ENCODE measurements at places on chromosomes 3 and 15. TPM values are rescaled to one million over a fixed set of nuclear protein-coding genes. Genes with fewer than 3 reads are reported as not detected.

- DNase-seq = no peak
These were observed 47.4 kb downstream of the PAQR5 start for GRCh38 chr15:69346112-69346511.

GRCh38 chr15:99006904-99007495 lies 592 bp downstream of the PGPEP1L start:
- no peak for DNase-seq

GRCh38 chr15:75167588-75168350 lies 33.9 kb upstream of the C15orf39 start:
- DNase-seq = no peak

- peak; percentile 81 for DNase-seq
These were observed 36.6 kb upstream of the CD47 start for GRCh38 chr3:108127301-108127988.

- no peak for DNase-seq
These were observed 336.2 kb downstream of the ERC2 start for GRCh38 chr3:56131974-56132590.

DNA sequence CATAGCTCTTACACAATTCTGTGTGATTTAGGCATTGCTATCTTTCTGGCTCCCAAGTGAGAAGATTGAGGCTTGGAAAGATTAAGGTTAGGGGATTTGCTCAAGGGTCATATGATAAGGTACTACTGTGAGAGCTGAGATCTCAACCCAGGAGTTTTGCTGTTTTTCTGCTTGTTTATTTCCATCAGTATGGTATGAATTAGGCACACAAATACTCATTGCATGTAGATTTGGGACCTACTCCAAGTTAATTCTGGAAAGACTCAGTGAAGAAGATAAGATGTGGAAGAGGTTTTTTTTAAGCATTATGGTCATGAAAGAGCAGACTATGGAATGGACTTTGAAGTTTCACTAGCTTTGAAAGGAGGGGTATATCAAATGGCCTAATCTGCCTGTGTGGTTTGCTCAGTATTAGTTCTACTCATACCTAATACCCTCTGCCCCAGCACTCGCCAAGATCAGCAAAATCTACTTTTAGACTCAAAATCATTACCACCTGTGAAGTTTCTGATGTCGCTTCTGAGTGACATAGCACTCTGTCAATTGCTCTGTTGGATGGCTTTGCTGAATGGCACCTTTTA lies 12.5 kb downstream of the MBNL1 start:
- no peak for DNase-seq

DNA sequence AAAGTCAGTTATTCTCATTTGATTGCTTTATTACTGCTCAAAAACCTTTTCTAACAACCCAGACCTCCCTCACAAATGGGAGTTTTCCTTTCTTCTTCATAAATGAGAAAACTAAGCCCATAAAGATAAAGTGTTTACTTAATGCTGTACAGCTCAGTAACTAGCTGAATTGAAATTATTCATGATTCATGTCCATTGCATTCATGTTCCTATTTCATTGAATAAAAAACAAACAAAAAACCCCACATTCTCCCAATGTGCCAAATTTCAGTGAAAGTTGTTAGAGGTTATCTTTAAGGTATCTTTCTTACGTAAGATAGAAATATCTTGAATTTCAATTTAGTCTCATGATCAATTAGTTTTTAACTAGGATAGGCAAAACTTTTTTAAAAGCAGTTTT lies 2.8 kb downstream of the PLSCR2 start:
- DNase-seq = no peak

DNA sequence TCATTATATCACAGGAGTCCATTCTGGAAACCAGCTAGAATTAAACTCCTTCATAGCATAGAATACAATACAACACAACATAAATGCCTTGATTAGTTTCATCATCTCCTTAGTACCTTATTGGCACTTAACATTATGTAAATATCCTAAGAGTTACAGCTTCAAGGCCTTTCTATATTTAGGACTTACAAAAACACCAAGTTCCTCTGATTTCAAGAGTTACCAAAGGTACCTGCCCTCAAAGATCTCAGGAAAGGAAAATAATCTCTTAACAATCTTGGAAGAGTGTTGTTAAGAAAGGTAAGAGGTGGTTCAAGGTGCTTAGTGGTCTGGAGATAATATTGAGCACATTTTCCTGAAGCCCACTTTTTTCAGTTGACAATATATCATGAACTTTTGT lies 477.7 kb downstream of the IGSF11 start:
- no peak for DNase-seq

GRCh38 chr15:68201879-68202261 lies 3.3 kb downstream of the CALML4 start:
- DNase-seq = no peak

GRCh38 chr15:47750740-47751262 lies 33.5 kb downstream of the SEMA6D start:
- DNase-seq = no peak

GRCh38 chr3:159616234-159616825 lies 372.3 kb upstream of the IL12A start:
- DNase-seq = no peak

LRRC28 gene
- total RNA-seq = 14.4 TPM

ADAMTS7 gene
- 0.30 TPM for total RNA-seq

PCYT1A gene
- total RNA-seq = 54.7 TPM

CRYGS gene
- 2.3 TPM for total RNA-seq

ADAMTS9 gene
- not detected for total RNA-seq

All from CD4-positive, alpha-beta T cell (primary cell).